ENCODE measurements at places on chromosomes 11 and 22.

GRCh38 chr11:124865902-124866851 is 945 bp downstream of the ROBO3 start:
- peak; percentile 20 for DNase-seq

GRCh38 chr11:73972187-73972586 is 10.5 kb downstream of the UCP2 start:
- no peak for DNase-seq

DNA sequence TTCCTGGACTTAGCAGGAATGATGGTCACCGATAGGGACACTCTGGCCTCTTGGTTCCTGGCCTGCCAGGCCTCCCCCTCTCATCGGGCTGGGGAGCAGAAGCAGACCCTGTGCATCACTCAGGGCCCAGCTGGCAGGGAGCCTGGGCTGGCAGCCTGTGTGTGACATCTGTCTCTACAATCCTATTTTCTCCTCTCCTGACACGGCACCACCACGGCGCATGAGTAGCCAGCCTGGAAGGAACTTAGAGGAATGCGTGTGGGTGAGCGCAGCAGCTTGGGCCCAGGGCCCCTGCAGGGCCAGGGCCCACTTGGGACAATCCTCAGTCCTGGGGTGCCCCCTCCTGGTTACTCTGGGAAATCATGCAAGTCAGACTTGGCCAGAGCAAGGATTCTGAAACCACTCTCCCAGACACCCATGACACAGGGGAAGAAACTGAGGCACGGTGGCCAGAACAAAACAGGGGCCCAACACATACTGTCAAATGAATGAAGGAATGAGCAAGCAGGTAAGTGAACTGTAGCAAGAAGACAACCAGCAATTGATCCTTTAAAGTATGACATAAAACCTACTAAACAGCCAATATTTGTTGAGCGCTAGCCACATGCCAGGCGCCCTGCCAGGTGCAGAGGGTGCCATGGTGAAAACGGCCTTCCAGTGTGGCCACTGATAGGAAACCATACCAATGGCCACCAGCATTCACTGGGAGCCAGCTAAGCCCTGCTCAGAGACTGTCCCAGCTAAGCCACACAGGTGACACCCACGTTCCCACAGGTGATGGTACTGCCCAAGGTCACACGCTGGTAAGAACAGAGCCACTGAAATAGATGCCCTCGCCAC is 13.3 kb downstream of the RSPH14 start:
- DNase-seq, result peak; percentile 47

GRCh38 chr11:59818572-59818971 is 8.0 kb upstream of the MRPL16 start:
- DNase-seq, result no peak

- no peak for DNase-seq
Observed at GRCh38 chr11:76115555-76115954, 90.7 kb downstream of the WNT11 start.

DNA sequence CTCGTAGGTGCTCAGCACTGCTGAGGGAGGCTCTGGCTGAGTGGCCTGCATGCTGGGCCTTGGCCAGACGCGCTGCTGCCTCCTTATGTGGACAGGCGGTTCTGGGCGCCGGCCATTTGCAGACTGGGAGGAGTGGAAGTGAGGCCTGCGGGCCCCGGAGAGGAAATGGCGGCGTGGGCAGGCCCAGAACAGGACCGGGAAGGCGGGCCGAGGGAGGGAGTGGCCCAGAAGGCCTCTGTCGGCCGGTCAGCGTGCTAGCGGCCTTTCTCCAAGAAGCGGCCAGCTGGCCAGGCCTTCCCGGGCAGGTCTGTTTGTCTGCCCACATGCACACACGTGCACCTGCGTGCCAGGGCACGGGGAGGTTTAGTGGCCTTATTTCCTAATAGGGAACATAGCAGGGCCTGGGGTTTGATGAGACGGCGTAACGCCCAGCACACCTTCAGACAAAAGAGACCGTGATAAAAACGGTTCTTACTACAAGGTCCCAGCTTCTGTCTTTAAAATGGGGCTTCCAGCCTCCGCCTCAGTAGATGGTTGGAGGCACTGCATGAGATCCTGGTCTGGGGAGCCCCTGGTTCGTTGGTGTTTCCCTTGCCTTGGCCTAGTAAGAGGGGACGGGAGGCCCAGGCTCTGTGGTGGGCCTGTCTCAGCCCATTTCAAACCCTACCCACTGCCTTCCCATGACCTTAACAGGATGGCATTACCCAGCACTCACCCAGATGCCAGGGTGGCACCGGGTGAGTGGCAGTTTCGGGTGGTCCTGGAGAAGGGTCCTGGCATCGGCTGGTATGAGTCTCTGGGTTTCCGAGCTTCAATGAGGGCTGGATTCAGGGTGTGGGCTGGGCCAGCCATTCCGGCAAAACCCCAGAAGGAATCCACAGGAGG is 65.1 kb upstream of the PPARA start:
- DNase-seq, result no peak

DNA sequence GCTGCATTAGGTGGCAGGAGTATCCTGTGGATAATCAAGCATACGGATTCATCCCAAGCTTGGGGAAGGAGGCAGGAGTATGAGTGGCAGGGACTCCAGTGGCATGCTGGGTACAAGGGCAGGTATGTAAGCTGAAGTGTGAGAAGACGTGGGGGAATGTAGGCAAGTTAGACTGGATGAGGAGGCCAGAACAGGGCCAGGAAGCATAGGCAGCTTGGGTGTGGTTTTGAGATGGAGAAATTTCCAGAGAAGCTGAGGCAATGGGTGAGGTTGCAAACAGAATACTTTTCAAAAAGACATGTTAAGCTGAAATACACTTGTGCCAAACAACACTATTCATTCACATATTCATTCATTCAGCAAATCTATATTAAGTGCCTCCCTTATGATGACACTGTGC is 43.1 kb upstream of the AMOTL1 start:
- no peak for DNase-seq

- DNase-seq, result no peak
Observed at GRCh38 chr11:102457865-102458264, 5.3 kb upstream of the TMEM123 start.

DNA sequence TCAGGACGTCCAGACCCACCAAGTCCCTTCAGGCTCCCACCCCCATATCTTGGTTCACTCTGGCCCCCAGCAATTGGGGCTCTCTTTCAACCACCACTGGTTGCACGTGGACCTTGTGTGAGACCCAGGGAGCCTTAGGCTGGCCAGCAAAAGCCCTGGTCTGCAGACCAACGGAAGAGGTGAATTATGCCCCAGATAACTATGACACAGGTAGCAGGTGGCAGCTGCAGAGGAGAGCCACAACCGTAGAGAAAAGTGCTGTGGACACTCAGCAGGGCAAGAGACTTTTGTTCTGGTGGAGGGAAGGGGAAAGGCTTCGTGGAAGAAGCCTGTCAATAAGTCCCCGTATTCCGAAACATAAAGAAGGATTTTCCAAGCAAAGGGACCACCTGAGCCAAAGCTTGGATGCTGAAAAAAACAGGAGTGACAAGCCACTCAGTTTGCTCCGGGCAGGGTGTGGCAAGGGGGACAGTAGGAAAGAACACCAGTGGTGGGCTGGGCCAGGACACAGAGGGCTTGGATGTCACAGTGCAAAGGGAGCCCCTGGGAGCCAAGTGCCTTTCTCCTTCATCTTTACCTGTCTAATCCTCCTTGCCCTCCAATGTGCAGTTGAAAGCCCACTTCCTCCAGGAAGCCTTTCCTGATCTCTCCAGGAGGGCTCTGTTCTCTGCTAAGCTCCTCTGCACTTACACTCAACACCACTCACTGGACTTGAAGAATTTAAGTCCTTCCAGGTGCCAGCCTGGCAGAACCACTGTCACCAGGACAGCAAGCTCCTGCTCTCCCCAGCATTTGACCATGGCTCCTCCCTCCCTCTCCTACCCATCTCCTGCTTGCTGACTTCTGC is 264.7 kb downstream of the BUD13 start:
- no peak for DNase-seq

GRCh38 chr22:42673898-42674401 is 24.8 kb upstream of the CYB5R3 start:
- DNase-seq, result no peak

DNA sequence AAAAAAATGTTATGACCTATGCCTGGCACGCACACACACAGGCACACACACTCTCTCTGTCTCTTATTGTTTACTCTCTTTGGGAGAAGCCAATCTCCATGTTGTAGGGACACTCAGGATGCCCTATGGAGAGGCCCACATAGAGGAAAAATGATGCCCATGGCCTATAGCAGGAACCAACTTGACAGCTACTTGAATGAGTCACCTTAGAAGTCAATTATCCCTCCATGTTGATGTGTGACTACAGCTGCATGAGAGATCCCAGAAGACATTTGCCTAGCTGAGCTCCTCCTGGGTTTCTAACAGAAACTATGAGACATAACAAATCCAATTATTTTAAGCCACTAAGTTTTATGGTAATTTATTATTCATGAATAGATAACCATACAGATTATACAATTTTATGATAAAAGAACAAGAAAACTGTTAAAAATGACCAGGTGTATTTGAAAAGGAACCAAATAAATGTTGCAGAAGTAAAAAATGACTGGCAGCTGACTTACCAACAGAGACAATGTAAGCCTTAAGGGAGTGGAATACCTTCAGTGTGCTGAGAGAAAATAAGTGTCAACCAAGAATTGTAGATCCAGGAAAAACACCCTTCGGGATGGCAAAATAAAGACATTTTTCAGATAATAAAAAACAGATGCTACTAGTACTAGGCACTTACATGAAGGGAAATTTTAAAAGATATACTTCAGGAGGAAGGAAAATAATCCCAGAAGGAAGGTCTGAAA is 403.7 kb upstream of the SYN3 start:
- no peak for DNase-seq

GRCh38 chr11:120586072-120586471 is 74.5 kb downstream of the GRIK4 start:
- DNase-seq, result no peak

- DNase-seq, result no peak
Observed at GRCh38 chr11:100546714-100547113, 140.4 kb upstream of the ARHGAP42 start.

DNA sequence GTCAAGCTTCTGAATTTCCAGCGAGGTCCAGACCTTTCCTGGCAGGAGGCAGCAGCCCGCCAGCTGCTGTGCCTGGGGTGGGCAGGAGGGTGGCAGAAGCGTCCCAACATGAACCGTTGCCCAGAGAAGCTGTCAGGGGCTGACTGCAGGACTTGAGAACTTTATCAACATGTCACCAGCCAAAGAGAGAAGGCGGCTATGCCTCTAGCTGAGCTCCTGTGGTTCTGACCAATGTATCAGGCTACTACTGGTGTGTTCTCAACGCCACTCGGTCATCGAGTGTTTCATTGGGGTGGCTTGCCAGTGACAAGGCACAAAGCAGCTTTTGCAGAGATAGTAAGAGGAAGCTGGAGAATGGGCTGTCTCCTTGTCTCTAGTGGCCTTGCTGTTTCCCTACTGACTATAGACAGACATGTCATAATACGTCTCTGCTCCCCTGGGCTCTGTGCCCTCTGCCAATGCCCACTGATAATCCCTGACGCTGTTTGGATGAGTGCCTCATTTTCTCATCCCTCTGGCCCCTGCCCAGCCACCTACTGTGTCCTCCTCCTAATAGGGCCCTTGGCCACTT is 17.6 kb upstream of the ASCC2 start:
- DNase-seq, result no peak

GRCh38 chr11:34314936-34315335 is 42.9 kb downstream of the ABTB2 start:
- DNase-seq, result no peak

GRCh38 chr22:49553076-49553475 is 274.6 kb downstream of the BRD1 start:
- no peak for DNase-seq

GRCh38 chr11:18791207-18791968 is at the start of gene PTPN5:
Gene PTPN5, minus strand, starts transcription at chr11:18791798. Its CDS starts 19,840 bp downstream, at chr11:18771958.
- DNase-seq, result no peak
